ENCODE measurements at places on chromosomes 6 and 20.

DNA sequence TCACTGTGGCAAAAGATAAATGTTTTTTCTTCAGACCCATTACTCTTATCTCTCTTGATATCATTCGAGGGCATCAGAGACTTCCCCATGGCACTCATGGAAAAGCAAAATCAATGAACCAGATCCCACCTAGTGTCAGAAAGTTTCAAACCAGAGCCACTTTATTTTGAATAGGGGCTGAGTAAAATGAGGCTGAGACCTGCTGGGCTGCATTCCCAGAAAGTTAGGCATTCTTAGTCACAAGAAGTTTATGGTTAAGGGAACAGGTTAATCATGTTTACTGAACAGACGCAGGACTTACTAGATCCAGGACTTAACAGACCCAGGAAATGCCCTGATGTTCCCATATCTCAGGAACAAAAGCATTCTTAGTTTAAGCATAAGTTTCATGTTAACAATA lies 369.9 kb downstream of the BTBD3 start:
- H3K4me3 ChIP-seq: no peak overlapping the region
- no peaks in the 10 kb centered on the region for H3K4me1 ChIP-seq
- H3K27ac ChIP-seq: no peak overlapping the region

GRCh38 chr6:144730088-144730645 lies 445.0 kb downstream of the UTRN start:
- H3K4me3 ChIP-seq: no peak overlapping the region
- no peaks in the 10 kb centered on the region for H3K4me1 ChIP-seq
- H3K27me3 ChIP-seq: no peaks in the 10 kb centered on the region
- peaks cover 3% of the 10 kb centered on the region for H3K36me3 ChIP-seq
- no peak overlapping the region for H3K27ac ChIP-seq

GRCh38 chr6:115610696-115611095 lies 450.0 kb downstream of the FRK start:
- DNase-seq: no peak
- no peak overlapping the region for H3K27ac ChIP-seq
- no peaks in the 10 kb centered on the region for H3K27me3 ChIP-seq

DNA sequence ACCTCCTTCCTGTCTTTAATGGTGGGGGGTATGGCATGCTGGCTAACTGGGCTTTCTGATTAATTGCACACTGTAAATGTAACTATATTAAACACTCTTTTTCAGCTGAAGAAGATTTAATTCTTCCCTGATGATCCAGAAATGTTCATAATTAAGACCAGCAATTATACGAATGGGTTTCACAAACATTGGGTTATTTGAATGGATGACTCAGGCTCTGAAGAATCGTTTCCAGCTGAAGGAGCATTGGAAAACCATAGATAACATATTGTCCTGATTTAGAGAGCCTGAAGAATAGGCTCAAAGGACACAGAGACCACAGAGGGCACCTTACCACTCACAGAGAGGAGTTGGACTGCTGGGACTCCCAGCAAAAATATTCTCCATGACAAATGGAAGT lies 130.7 kb upstream of the SSTR4 start:
- no peaks in the 10 kb centered on the region for H3K4me1 ChIP-seq
- DNase-seq: no peak
- H3K36me3 ChIP-seq: no peaks in the 10 kb centered on the region
- no peak overlapping the region for H3K27ac ChIP-seq
- no peak overlapping the region for H3K4me3 ChIP-seq

DNA sequence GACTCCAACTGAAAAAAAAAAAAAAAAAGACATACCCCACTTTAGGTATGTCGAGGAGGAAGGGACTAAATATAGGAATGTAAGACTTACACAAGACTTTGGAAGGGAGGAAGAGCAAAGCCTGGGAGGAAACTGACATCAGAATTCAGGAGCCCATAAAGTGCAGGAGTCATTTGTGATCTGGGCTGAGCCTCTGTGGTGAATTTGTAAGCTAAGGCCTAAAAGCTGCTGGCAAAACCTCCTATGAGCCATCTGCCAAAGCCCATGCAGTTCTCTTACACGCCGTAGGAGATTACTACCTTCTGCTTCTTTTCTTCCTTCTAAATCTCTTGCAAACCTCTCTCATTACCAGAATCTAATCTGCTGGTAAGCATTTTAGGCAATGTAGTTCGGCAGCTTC lies 52.0 kb upstream of the THEMIS start:
- DNase-seq: no peak
- H3K27ac ChIP-seq: no peak overlapping the region
- H3K4me3 ChIP-seq: no peak overlapping the region
- no peaks in the 10 kb centered on the region for H3K27me3 ChIP-seq
- no peaks in the 10 kb centered on the region for H3K36me3 ChIP-seq

GRCh38 chr20:39528436-39528835 lies 566.3 kb downstream of the DHX35 start:
- H3K36me3 ChIP-seq: no peaks in the 10 kb centered on the region
- no peaks in the 10 kb centered on the region for H3K27me3 ChIP-seq
- DNase-seq: no peak

DNA sequence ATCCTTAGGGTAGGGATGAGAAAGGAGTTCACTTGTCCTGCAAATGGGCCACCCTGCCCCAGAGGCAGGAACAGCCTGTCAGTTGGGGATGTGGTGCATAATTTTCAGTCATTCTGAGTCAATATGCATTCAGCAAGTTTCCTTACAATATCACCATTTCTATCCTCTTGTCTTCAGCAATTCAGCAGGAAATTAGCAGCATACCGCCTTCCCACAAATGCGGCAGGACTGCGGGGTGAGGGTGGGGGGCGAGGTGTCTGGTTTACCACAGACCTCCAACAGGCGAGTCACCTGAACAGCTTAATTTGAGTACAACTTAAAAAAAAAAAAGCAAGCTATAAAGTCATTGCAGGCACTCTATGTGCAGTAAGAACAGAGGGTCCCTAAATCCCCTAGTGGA lies 126.8 kb downstream of the MAP3K7 start:
- no peaks in the 10 kb centered on the region for H3K27me3 ChIP-seq
- H3K4me1 ChIP-seq: no peaks in the 10 kb centered on the region

DNA sequence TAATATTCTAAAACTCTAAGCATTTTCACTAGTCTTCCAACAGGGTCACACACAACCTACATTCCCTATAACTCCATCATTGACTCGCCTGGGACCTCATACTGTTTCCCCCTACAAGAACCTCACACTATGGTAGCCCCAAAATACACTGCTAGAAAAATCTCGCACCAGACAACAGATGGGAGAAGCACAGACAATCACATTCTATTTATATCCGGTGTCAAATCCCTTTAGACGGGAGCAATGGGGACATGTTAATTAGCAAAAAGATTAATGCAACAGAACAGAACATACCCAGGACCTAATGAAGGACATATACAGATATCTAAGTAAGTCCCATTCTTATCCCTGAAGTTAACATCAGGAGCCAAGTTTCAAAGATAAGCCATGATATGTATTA lies 33.6 kb downstream of the TMX4 start:
- peaks cover 2% of the 10 kb centered on the region for H3K36me3 ChIP-seq
- H3K27me3 ChIP-seq: no peaks in the 10 kb centered on the region
- no peaks in the 10 kb centered on the region for H3K4me1 ChIP-seq
- no peak overlapping the region for H3K27ac ChIP-seq
- H3K4me3 ChIP-seq: no peak overlapping the region
- no peak for DNase-seq

DNA sequence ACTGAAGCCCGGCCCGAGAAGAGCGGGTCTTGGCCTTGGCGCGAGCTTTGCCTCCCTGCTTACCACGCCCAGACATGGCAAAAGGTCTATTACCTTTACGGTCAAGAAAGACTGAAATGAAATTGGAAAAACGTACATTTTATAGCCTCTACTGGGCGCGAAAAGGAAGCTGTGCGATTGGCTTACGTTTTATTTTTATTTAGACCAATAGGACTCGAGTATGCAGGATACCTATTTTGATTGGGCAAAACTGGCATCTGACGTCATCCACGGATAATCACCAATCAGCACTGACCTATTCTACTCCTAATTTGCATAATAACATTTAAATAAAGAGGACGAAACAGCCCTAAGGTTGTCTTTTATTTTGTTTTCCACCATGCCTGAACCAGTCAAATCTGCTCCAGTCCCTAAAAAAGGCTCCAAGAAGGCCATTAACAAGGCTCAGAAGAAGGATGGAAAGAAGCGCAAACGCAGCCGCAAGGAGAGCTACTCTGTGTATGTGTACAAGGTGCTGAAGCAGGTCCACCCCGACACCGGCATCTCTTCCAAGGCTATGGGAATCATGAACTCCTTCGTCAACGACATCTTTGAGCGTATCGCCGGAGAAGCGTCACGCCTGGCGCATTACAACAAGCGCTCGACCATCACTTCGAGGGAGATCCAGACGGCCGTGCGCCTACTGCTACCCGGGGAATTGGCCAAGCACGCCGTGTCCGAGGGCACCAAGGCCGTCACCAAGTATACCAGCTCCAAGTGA lies 97.4 kb downstream of the OR2B2 start:
- peaks cover 4% of the 10 kb centered on the region for H3K27me3 ChIP-seq
- H3K4me3 ChIP-seq: peak overlapping the region; percentile 1
- no peak overlapping the region for H3K27ac ChIP-seq

- DNase-seq: no peak
- no peaks in the 10 kb centered on the region for H3K36me3 ChIP-seq
- H3K4me1 ChIP-seq: no peaks in the 10 kb centered on the region
- H3K27me3 ChIP-seq: no peaks in the 10 kb centered on the region
Observed at GRCh38 chr6:134805168-134805567, 144.7 kb downstream of the ALDH8A1 start.

DNA sequence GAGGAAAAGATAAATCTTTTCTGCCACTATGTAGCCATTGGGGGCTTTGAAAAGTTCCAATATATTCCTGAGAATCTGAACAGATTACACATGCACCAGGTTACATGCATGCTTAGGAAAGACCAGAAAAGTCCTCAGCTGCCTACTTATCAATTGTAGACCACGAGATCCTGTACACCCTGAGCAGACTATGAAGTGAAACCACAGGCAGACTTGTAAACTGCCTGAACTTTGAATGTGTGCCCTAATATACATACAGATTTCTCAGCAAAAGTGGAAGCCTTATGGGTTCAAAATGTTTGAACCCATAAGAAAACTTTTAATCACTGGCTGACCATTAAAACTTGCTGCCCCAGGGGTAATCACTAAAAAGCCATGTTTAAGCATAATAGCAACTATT lies 273.5 kb upstream of the RUNX2 start:
- H3K36me3 ChIP-seq: no peaks in the 10 kb centered on the region
- H3K27ac ChIP-seq: no peak overlapping the region
- H3K27me3 ChIP-seq: no peaks in the 10 kb centered on the region
- no peak overlapping the region for H3K4me3 ChIP-seq

DNA sequence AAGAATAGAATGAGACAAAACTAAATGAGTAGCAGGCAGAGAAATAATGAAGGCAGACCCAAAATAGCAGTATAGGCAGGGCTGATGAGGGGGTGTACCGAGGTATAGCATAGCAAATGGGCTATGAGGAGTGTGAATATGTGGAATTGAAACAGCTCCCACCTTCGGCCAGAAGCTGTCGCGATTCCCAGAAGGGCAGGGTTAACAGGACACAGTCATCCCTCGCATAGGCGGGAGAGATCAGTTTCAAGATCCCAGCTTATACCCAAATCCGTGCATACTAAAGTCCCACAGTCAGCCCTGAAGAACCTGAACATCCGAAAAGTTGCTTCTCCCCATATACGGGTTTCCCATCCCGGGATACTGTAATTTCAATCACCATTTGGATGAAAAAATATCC lies 82.7 kb downstream of the PTPRK start:
- no peak for DNase-seq
- H3K27me3 ChIP-seq: no peaks in the 10 kb centered on the region
- no peaks in the 10 kb centered on the region for H3K36me3 ChIP-seq
- H3K4me3 ChIP-seq: no peak overlapping the region
- H3K4me1 ChIP-seq: peaks cover 4% of the 10 kb centered on the region

DNA sequence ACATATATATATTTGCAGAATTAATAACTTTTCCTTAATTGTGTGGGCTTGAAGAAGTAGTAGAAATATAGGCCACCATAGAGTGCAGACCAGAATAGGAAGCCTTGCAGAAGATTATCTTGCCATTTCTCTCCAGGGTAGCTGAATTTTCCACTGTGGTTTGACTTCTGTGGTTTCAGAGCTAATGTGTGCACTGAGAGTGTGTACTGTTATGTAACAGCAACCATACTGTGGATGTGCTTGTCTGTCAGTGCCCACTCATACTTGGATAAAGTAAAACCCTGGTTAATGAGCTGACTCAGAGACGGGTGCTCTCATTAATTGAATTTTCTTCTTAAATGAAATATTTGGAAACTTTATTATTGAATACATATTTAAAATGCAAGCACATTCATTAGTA lies 57.2 kb downstream of the CEP43 start:
- no peak for DNase-seq
- no peaks in the 10 kb centered on the region for H3K4me1 ChIP-seq
- H3K36me3 ChIP-seq: no peaks in the 10 kb centered on the region
- no peak overlapping the region for H3K27ac ChIP-seq
